ENCODE measurements at places on chromosomes 13 and 19.

GRCh38 chr13:26095846-26096610 is 44.2 kb upstream of the SHISA2 start:
- DNase-seq, result no peak

- DNase-seq, result no peak
These were observed 14.2 kb downstream of the CACNA1A start for GRCh38 chr19:13492128-13492527.

DNA sequence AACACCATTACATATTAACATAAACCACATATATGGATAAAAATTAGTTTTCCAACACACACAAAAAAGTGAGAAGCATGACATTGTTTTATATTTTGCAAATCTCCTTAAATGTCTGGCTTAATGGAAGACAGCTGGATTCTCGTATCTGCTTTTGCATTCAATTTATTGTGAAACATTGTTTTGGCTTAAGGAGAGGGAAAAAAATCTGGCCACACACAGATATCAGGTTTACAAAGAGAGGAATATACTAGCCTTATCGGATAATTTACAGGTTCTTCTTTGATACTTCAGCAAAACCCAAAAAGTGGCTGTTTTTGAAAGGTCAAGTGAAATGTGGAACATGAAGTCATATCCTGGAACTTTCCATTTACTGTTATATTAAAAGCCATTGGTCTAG is 523.5 kb upstream of the ARGLU1 start:
- DNase-seq, result no peak

- DNase-seq, result no peak
These were observed 136.9 kb upstream of the SOX21 start for GRCh38 chr13:94849254-94849653.

- DNase-seq, result no peak
These were observed 3.3 kb downstream of the MTIF3 start for GRCh38 chr13:27446986-27447583.

- DNase-seq, result no peak
These were observed 28.5 kb downstream of the FBN3 start for GRCh38 chr19:8120636-8121480.

GRCh38 chr19:32828643-32829344 is 40.8 kb downstream of the SLC7A9 start:
- DNase-seq, result no peak

GRCh38 chr13:98565726-98566565 is 11.0 kb downstream of the STK24 start:
- DNase-seq, result no peak

DNA sequence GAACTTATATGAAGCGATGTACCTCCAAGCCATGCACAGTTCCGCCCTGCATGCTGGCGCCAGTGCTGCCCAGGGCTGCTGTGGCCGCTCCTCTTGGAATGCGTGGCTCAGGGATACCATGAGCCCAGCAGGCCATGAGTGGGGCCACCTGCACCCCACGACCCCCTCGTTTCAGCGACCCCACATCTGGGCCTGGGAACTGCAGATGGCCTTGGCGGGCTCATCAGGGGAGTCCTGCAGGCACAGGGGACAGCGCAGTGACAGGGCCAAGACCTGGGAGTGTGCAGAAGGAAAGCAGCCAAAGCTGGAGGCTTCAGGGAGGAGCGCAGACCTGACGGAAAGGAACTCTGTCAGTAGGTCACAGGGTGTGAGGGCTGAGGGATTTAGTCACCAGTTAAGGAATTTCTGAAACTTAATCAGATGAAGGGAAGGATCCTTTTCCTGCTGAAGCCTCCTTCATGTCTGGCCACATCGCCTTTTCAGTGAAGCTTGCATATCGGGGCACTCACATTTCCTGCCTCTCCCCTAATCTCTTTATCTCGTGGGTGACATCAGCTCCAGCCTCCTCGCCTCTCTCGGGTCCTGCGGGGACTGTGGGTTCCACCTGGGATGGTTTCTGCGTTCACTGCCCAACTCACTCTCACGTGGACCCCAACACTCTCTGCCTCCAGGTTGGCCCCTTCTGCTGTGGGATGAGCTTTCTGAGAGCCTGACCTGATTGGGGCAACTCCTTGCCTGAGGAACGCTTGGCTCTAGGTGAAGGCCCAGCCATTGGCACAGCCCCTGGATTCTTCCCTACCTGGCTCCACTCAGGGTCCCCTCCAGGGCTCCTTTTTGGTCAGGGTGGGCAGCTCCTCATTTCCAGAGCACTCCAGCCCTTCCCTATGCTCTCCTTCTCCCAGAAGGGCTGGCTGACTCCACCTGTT is 123.5 kb downstream of the CRYL1 start:
- no peak for DNase-seq

DNA sequence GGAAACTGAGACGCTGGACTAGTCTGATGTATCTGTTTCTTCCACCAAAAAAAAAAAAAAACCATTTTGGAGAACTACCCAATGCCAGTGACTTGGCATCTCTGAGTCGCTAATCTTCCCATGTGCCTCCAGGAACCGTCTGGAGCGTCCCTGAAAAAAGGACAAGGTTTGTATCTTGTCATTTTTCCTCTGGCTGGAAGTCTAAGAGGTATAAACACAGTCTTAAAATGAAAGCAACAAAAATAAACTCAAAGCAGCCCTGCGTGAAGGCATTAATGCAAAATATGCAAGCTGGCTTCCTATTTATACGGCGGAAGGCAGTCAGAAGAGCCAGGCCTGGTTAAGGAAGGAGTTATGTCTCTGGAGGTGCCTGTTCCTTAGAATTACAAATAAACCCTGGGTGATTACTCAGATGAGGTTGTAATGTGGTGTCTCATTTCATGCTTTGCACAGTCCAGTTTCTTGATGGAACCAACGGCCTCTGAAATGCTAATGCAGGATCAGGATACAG is 20.3 kb downstream of the ACTN4 start:
- DNase-seq, result no peak

DNA sequence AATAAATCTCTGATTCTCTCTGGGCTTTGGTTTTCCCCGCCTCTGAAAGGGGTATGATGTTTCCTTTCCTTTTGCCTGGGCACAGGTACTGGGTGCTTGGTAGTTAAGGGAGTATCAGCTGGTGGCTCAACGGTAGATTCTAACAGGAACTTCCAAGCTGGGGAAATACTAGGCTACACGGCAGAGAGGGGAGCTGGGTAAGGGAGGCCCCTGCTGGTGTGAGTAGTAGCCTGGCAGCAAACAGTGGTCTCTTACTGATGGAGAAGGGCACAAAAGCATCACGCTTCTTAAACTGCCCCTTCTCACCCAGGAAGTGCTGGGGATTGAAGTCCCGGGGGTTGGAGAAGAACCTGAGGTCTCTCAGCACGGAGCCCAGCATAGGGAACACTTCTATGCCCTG is 26.9 kb upstream of the CYP2A7 start:
- no peak for DNase-seq

DNA sequence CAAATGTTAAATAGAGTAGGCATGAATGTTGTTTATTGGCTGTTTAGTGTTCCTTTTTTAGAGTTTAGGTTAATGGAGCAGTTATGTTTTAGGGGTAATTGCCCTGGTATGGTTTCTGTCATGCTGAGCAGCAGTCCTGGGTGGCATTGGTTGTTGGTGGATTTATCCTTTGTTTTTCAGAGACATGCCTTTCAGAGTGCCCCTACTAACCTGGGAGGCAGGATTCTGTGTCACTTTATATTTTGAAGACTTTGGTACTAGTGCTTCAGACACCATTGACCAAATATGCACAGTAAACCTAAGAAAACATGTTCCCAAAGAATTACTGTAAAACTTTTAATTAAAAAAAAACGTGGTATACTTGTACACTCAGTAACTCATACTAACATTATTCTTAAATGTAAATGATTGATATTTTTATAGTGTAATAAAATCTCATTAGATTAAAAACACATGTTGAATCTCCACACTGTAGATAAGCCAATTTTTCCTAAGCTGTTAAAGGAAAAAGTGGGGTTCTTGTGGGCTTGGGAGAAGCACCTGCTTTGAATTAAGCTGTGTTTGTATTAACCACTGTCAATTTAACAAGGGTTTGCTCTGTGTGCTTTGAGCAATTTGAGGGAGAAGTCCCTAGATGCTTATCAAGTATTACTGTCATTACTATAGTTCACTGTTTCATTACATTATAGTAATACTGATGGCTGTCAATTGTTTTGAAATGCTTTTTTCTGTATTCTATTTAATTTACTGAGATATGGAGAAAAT is 133.2 kb downstream of the LMO7 start:
- no peak for DNase-seq

All from activated CD4-positive, alpha-beta T cell treated with anti-CD3 and anti-CD28 coated beads, Interleukin-2, amount 50 U/mL, for 48 hours (primary cell).